ENCODE measurements at places on chromosomes 2 and 18.

- DNase-seq, result no peak
Observed at GRCh38 chr2:69203166-69203985, 183.7 kb downstream of the GFPT1 start.

GRCh38 chr2:137228566-137228965 lies 463.2 kb downstream of the THSD7B start:
- no peak for DNase-seq

GRCh38 chr2:84338069-84338468 lies 121.0 kb downstream of the SUCLG1 start:
- no peak for DNase-seq

- no peak for DNase-seq
Observed at GRCh38 chr2:2806711-2807110, 475.6 kb upstream of the MYT1L start.

GRCh38 chr2:235951982-235952381 lies 216.2 kb downstream of the GBX2 start:
- peak; percentile 70 for DNase-seq

GRCh38 chr2:32688541-32688940 lies 60.7 kb downstream of the TTC27 start:
- DNase-seq, result no peak

DNA sequence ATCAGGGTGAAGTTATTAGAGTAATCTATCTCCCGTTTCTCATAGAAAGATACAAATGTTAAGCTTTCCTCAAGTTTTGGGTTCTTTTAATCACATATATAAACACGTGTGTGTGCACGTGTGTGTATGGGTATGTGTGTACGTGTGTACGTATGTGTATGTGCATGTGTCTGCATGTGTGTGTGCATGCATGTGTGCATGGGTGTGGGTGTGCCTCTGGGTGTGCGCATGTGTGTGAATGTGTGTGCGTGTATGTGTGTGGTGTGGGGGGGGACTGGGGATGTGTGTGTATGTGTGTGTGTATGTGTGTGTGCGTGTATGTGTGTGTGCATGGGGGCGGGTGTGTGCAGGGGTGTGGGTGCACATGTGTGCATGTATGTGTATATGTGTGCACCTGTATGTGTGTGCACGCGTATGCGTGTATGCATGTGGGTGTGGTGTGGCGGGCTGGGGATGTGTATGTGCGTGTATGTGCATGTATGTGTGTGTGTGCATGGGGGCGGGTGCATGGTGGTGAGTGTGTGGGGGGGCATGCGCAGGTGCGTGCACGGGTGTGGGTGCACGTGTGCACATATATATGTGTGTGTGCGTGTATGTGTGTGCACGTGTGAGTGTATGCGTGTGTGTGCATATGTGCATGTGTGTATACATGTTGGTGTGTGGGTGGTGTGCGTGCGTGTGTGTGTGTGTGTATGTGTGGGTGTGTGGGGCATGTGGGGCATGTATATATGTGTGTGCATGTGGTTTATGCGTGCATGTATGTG lies 304.0 kb downstream of the MBD2 start:
- DNase-seq, result no peak

- no peak for DNase-seq
Observed at GRCh38 chr2:207766041-207766551, 3.6 kb downstream of the FZD5 start.

DNA sequence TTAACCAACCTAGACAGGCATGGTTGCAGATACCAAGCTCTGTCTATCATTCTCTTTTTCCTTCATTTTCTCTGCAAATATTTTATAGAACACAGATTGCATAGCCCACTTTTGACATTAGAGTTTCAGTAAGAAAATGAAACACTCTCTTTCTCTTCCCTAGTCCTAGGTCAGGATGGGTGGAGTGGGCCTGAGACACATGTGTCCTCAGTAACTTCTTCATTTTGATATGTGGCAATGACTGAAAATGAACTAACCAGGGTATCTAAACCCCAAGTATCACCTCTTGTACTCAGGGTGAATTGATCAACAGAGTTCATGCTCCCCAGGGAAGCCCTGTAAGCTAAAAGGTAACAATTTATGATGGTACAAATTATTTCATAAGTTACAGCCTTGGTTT lies 37.0 kb upstream of the KYNU start:
- no peak for DNase-seq

- no peak for DNase-seq
Observed at GRCh38 chr2:234027641-234028040, 22.9 kb upstream of the SPP2 start.

GRCh38 chr2:11695576-11695975 lies 25.6 kb upstream of the NTSR2 start:
- DNase-seq, result no peak

GRCh38 chr2:160375802-160376469 lies 117.7 kb downstream of the RBMS1 start:
- DNase-seq, result no peak

DNA sequence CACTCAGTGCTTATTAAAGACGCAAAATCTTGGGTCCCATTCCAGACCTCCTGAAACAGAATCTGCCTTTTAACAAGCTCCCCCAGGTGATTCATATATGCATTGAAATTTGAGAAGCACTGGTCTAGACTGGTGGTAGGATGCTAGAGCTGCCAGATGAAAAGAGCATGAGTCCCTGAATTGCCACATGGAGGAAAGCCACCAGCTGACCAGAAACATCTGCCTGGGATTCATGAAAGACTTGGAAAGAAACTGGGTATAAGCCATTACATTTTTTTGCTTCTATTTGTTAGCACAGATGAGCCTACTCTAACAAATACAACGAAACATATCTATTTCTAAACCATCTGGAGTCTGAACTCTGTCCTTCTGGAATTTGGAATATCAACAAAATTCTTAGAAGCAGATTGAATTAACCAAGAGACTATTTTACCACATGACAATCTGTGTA lies 228.9 kb downstream of the RBM43 start:
- DNase-seq, result no peak

- DNase-seq, result no peak
Observed at GRCh38 chr2:88545118-88545517, 82.1 kb downstream of the EIF2AK3 start.

GRCh38 chr2:167264380-167264779 lies 376.1 kb downstream of the XIRP2 start:
- DNase-seq, result peak; percentile 9

DNA sequence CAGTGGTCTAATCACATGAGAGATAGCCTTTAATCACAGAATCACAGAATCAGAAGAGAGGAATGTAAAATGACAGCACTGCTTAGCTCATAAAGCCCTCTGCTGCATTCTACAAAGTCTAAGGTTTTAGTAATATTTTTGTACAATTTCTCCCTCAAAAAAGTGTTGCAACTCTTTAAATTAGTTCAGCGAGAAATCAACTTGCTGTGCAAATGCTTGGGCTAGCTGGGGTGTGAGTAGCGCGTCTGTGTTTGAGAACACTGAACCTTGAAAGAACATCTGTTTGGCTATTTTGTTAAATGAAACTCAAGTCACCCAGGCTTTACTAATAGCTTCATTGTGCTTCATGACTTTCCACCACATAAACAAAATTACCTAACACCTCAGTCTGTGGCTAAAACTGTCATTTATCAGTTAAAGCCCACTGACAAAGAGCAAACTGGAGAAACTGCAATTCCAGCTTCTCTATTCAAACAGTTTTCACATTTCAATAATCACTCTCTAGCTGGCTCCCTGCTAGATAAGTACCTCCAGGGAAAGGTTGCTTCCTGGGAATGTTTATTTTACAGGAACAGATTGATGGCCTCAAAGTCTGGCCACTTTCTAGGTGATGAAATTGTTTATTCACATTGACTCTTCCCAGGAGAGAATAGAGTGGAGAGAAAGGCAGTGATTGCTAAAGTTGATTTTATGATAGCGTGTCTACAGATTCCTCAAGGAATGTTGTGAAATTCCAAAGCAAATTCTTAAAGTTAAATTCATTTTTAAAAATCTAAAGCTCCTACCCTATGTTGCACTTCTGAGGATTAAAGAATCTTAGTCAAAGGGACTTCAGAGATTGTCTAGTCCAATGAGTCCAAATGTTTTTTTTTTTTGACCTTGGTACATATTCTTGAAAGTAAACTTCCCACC lies 36.0 kb upstream of the STAT1 start:
- no peak for DNase-seq

GRCh38 chr18:52813635-52814416 lies 473.8 kb downstream of the DCC start:
- DNase-seq, result no peak

DNA sequence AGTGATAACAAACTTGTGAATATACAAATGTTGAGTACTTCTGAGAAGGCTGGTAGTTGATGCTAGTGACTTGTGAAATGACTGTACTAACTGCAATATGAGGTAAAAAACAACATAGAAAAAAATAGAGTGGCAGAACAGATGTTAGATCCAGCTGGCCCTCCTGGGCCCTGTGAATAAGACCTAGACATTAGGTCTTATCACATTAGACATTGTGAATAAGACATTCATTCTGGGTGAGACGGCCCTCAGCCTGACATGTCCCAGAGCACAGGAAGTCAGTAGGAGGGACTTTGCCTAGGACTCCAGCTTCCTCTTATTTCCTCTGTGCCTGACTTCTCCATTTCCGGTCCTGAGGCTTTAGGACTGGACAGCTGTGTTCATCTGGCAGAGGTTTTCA lies 22.9 kb downstream of the DOK1 start:
- peak; percentile 21 for DNase-seq

GRCh38 chr2:157825885-157826284 lies 50.2 kb downstream of the ACVR1 start:
- no peak for DNase-seq

DNA sequence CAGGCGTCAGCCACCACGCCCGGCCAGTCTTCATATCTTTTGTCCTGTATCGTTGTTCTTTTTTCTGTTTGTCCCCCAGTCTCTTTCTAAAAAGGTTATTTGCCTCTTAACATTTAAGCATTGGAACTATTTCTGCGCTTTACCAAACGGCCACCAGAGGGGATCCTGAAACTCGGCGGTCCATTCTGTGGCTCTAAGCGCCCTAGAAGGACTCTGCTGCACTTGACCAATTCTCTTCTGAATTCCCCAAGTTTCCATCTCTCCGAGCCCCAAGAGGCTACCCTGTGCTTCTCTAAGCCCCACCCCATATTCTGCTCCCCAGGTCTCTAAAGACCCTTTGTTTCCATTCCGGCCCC lies 33.1 kb upstream of the REG3G start:
- DNase-seq, result no peak

DNA sequence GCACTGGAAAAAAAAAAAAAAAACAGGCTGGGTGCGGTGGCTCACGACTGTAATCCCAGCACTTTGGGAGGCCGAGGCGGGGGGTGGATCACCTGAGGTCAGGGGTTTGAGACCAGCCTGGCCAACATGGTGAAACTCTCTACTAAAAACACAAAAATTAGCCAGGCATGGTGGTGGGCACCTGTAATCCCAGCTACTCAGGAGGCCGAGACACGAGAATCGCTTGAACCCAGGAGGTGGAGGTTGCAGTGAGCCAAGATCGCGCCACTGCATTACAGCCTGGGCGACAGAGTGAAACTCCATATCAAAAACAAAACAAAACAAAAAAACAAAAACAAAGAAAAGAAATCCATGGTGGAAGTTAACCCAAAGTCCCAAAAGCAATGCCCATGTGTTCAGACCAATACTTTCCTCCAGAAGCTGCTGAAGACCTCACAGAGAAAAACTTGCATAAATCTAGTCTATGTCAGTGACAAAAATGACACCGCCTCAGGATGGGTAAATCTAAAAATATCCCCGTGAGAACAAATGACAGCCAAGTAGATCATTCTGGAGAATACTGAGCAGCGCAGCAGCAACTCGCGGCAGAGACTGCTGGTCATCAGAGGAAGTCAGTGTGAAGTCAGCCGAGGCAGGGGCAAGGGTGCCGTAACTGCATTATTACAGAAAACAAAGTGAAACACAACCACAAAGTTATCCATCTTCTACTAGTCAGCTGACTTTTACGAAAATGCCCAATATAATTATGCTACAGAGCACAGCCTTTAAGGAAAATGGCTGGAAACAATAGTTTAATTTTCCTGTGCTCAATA lies 41.0 kb downstream of the LPIN2 start:
- DNase-seq, result peak; percentile 88

DNA sequence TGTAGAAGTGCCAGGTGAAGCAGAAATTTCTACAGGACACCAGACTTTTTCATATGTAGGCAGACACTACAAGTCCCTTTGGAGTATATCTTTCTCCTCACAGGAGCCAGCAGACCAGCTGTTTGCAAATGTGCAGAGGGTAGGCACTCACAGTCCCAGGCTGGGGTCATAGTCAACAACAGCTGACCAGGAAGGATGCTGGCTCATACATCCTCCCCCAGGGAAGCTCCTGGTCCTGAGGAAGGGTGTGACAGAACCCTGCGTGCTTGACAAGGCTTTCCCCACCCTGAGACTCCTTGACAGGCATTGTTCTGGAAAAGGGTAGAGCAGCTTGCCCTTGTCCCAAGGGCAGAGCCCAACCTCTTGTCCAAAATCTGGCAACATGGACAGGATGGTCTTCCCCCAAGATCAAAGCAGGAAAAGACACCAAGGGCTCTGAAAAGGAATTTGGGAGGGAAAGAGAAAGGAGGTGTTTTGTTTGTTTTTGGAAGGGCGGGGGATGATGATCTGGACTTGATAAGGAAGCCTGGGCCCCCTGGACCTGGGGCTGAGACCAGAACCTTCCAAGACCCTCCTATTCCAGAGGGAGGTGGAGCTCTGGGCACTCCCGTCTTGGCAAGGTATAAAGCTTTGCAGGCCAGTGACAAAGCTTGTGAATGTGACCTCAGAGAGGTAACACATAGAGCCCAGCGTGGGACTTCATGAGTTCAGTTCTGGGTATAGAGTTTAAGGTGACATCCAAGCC lies 87.1 kb downstream of the GFPT1 start:
- no peak for DNase-seq

DNA sequence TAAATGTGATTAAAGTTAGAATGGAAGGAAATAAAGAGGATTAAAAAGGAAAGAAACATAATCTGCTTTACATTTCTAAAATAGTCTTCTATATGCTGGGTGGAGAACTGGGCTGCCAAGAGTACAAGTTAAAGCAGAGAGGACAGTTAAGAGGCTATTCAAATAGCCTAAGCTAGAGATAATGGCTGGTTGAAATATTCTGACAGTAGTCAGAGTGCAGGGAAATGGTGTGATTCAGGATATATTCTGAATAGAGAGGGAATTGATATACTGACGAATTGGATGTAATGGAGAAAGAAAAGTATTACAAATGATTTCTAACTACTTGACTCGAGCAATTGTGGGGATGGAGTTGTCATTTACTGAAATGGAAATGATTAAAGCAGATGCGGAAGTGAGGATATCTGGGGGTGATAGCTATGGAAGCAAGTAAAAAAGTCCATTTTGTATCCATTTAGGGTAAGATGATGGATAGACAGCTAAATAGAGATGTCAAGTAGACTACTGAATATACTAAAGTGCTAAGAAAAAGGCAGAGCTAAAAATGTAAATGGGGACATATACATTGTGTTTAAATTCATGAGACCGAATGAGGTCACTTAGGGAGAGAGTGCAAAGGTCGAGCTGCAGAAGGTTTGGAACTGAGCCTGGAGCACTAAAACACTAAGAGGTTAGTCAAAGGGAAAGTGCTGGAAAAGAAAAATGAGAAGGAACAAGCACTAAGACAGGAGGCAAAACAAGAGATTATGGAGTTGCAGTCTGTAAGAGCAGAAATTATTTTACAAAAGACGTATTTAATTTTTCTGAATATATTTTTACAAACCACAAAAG lies 696.8 kb downstream of the LRRTM4 start:
- DNase-seq, result no peak
